ENCODE measurements at places on chromosomes 5 and 9.

- DNase-seq, result no peak
These were observed 39.8 kb upstream of the FLT4 start for GRCh38 chr5:180689071-180689694.

DNA sequence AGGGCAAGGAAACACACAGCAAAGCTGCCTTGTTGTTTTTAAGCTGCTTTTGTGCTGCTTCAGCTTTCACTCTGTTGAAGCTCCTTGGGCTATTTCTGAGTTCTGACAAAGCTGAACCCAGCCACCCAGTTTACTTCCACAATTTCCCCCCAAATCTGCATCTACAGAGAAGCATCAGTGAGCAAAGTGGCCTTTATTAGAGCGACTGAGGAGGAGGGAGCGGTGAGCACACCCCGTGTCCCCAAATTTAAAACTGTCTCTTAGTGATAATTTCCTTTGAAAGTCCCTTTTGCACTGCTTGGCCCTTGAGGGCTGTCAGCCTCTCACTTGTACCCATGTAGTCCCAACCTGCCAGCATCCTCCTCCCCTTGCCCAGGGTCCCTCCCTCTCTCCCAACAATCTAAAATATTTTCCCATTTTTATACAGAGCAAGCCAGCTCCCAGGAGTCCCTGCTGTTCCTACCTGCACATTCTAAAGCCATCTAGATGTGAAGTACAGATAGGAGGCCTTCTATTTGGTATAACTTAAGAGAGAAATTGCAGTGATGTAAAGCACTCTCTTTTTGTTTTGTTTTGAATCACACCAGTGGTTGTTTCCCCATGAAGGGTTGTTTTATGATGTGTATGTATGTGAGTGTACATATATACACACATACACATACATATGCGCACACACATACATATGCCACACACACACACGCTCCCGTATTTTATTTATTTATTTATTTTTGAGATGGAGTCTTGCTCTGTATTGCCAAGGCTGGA, 313.5 kb downstream of the TLE4 start:
- no peak for DNase-seq

DNA sequence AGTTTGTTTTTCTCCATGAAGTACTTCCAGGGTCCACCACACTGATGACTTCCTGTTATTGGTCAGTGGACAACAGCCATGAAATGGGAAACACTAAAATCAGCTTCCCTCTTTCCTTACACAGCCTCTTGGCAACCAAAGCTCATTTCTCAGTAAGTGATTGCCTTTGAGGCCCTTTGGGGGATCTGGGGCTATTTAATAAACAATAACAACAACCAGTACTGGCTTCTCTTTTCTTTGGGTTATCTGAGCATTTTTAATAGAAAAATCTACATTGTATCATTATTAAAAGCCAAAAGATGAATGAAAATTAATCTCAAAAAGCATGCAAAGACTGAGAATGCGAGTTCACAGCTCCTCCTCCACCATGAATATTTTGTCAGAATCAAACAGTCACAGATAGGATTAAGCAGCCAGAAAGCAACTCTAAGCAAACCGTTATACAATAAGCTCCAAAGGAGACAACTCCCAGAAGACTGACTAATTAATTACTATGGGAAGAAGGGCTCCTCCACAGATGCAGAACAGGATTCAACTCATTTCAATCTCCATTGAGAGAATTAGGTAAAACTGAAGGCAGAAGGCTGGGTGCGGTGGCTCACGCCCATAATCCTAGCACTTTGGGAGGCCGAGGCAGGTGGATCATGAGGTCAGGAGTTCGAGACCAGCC, 68.3 kb downstream of the SERINC5 start:
- no peak for DNase-seq

GRCh38 chr5:43050384-43050783, 10.3 kb upstream of the ANXA2R start:
- DNase-seq, result no peak

DNA sequence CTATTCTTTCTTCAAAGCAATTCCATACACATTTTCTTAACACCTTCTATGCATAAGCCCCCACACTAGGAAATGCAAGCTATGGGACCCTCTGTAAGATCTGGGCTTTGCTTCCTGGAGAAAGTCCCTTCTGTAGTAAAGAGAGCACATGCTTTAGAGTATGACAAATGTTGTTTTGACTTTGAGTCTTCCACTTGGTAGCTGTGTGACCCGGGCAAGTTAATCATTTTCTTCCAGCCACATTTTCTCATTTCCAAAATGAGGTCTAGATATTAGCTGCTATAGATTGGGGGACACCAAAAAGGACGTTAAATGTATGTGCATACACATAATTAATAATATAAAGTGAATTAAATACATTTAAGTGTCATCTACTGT, 334.0 kb downstream of the NFIB start:
- no peak for DNase-seq

DNA sequence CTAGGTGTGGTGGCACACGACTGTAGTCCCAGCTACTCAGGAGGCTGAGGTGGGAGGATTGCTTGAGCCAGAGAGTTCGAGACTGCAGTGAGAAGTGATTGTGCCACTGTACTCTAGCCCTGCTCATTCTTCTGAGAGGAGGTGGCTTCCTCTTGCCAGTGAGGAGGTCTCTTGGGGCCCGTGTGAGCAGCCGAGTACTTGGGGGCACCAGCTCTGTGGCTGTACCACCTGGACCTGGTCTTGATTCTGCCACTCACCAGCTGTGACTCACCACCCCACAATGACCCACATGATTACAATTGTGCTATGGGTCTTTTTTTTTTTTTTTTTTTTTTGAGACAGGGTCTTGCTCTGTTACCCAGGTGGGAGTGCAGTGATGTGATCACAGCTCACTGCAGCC, 18.0 kb upstream of the CRB2 start:
- DNase-seq, result no peak

GRCh38 chr5:159969966-159970365, 39.0 kb upstream of the TTC1 start:
- DNase-seq, result no peak

GRCh38 chr9:123424131-123424530, 68.1 kb downstream of the CRB2 start:
- no peak for DNase-seq

DNA sequence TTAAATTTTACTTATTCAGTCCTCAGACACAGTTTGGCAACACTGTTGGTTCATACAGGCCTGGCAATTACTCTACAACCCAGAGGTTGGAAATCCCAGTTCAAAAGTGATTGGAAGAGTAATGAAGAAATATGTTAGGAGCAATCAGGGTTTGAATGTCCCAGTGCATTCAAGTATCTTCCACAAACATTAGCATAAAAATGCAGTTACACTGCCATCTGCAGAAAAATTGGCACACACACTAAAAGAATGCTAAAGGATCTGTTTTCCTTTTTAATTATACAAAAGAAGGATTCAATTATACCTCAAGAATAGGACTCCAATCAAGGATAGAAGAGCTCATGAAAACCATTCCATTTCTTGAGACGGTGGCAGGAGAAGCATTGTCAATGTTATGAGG, 130.2 kb downstream of the DNAH5 start:
- DNase-seq, result no peak

GRCh38 chr5:165448753-165449152, 1943.3 kb downstream of the MAT2B start:
- DNase-seq, result no peak

- DNase-seq, result no peak
These were observed 4.3 kb upstream of the RNF44 start for GRCh38 chr5:176541338-176542134.
